Activated naive CD4-positive, alpha-beta T cell treated with anti-CD3 and anti-CD28 coated beads for 36 hours (primary cell): ENCODE measurements at places on chromosomes 7 and 10.

DNA sequence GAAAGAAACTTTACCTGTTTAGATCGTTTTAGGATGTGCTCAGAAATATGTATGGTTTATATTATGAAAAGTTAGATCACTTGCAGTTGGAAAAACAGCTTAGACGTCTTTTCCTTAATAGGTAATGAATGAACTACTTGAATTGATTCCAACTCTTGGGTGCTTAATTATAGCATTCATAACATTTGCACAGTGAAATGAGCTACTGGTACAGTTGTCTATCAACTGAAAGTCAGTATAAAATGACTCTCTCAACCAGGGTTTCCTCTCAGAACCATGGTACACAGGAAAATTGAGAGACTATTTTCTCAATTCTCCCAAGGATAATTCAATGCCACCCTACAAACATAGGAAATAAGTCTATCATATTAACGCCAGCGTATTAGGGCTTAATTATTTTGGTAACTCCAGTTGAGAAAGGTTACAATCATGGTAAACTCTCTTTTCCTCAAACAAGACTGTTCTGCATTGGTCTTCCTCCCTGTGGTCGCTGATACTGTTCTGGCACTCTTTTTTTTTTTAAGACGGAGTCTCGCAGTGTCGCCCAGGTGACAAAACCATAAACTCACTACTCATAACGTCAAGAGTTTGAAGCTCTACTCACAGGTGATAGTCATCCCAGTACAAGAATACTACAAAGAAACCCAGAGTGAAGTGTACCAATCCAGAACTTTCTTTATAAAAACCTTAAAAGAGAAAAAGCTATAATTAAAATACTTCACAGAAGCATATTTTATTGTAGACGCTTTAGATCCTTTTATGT, 2.0 kb downstream of the ANLN start:
- DNase-seq: peak; percentile 31

DNA sequence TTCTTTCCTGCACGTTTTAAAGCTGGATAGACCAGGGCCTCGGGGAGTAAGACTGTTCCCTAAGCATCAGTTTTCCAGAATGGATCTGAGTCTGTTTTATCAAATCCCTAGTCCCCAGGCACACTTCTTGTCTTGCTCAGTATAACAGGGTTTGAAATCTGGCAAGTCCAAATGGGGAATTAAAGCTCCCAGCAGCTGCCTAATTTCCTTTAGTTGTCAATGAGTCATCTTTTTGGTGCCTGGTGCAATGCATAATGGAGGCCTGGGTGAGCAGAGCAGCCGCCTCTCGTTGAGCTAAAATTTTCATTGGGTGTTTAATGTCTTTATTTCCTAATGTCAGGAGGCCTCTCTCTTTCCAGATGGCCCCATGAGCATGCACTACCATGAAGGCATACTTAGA, 87.9 kb downstream of the STRA8 start:
- DNase-seq: no peak

DNA sequence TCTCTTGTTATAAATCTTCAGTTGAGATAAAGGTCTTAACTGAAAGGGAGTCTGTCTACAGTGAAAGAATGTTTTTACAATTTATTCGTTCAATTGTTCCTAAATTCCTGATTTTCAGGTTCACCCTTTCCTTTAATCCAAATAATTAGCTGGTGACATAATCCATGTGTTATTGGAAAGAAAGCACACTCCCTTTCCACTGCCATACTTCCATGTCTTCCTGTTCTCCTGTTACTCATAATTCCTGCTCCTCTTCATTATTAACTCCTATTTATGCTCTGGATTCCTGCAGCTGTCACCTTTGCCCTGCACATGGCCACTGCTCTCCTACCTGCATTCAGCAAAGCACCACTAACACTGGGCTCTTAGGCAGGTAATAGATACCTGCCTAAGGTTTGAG, 40.0 kb upstream of the FAM3C start:
- DNase-seq: no peak

- no peak for DNase-seq
Observed at GRCh38 chr7:139981511-139981895, 81.2 kb downstream of the PARP12 start.

DNA sequence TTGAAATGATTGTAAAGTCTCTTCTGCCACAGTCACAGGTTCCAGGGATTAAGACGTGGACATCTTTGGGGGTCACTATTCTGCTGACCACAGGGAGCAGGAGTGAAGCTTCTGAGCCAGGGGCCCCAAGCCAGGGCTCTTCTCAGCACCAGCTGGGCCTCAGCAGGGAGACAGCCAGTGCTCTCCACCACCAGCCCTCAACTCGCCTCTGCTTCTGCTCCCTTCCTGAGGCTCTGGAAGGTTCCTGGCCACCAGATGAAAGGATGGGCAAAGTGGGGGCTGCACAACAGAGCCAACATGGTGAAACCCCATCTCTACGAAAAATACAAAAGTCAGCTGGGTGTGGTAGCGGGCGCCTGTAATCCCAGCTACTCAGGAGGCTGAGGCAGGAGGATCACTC, 11.2 kb upstream of the CRYGN start:
- no peak for DNase-seq

DNA sequence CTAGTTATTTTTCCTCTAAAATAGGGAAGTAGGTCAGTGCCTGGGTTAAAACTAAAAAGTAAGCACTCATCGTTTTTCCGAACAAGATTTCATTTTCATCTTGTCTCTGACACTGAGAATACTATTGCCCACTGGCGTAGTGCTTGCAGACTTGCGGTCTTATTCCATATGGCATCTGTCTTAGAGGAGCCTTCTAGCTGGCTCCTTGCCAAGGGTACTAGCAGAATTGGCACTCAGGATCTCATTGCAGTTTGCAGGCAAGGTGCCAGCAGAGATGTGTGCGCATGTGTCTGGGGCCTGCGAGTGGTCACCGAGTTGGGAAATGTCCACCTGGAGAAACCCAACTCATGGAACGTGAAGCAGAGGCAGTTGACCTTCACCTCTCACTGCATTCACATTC, 143.4 kb downstream of the CELF2 start:
- no peak for DNase-seq

DNA sequence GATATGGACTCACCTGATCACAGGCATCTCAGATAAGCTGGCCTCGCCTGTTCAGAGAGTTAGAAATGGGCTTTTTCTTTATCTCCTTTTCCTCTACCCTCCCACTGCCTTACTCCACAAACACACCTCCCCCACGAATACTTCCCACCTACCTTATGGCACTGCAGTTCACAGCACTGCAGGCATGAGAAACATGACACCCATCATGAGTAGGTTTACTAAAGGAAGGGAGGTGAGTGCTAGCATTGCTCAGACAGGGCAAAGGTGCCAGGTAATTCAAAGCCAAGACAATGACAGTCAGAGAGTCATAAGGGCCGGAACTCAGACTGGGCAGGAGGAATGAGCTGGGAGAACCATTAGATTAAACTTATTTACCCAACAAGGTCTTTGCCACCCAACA, 220.6 kb downstream of the FAM107B start:
- no peak for DNase-seq

GRCh38 chr7:85102813-85103350, 84.0 kb downstream of the SEMA3D start:
- no peak for DNase-seq

DNA sequence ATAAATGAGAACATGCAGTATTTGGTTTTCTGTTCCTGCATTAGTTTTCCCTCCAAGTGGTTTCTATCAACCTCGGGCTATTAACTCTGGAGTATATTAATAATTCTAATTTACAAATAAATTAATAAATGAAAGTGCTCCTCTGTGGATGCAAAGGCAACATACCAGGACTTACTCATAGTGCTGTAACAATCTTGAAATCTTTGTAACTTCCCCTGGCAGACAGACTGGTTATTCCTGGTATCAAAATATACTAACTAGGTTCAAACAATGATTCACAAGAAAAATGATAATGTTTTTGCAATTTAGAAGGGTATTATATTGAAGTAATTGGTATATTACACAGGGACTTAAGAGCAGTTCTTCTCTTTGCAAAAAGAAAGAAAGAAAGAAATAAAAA, 177.2 kb downstream of the FANK1 start:
- DNase-seq: no peak

DNA sequence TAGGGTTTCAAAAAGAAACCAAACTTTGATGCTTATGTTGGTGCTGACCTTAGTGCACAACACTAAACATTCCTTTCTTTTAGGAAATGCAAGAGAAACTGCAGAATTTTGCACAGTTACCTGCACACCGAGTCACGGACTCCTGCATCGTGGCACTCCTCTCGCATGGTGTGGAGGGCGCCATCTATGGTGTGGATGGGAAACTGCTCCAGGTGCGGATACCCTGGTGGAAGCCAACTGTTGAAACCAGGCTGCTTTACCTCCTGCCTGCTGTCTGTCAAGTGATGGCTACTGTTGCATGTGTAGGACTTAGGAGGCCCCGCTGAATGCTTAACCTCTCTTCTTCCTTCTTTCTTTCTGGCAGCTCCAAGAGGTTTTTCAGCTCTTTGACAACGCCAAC, 11.7 kb downstream of the CASP2 start:
- DNase-seq: peak; percentile 72

GRCh38 chr10:5527332-5528200, 2.8 kb downstream of the CALML3 start:
- DNase-seq: no peak

GRCh38 chr10:3961082-3961481, 176.1 kb upstream of the KLF6 start:
- DNase-seq: peak; percentile 63

- DNase-seq: no peak
Observed at GRCh38 chr7:12601302-12601869, 30.9 kb downstream of the SCIN start.

- no peak for DNase-seq
Observed at GRCh38 chr7:30657131-30657530, 25.1 kb downstream of the CRHR2 start.

DNA sequence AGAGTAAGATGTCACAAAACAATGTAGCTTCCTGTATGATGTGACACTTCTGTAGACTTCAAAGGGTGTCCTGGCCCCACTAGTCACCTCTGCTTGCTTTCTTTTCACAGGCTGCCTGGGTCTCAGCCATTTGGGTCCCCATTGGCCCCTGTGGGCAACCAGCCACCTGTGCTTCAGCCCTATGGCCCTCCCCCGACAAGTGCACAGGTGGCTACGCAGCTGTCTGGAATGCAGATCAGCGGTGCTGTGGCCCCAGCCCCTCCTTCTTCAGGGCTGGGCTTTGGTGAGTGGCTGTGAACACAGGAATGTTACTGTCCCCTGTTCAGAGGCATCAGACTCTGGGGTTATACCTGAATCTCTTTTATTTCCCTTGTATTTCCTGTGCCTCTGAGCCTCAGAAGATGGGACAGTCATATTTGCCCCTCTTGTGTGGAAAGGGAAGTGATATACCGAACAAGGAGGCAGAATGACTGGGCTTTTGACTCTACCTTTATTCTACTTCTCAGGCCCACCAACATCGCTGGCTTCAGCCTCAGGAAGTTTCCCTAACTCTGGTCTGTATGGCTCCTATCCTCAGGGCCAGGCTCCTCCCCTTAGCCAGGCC, 15.4 kb downstream of the SEC24C start:
- peak; percentile 73 for DNase-seq

- peak; percentile 3 for DNase-seq
Observed at GRCh38 chr7:27171325-27171636, 2.8 kb downstream of the HOXA10 start.

DNA sequence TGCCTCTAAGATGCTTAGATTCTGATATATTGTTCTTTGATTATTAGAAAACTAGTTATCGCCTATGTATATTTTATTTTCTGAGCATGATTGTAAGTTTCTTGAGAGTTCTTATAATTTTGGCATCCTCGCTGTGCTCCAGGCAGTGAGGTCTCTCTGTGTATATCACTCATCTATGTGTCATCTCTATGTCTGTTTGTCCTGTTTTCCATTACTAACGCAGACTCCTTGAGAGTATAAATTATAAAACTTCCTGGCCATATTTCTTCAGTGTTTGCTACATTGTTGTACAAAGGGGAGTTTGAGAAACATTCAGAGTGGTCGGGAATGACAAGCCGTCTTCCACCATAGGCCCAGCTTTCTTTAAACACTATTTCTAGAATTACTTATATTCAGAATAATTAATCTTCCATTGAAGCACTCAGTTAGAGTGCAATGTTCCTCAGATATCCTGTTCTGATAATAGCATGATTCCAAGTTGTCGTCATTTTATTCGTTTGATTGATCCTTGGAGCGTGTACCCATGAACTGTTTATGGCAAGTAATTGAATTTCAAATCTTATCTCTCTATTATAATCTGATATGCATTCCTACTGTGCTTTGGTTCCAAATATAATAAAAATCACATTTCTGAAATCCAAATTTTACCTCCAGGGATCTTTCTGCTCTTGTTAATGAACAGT, 206.6 kb downstream of the BAMBI start:
- no peak for DNase-seq

DNA sequence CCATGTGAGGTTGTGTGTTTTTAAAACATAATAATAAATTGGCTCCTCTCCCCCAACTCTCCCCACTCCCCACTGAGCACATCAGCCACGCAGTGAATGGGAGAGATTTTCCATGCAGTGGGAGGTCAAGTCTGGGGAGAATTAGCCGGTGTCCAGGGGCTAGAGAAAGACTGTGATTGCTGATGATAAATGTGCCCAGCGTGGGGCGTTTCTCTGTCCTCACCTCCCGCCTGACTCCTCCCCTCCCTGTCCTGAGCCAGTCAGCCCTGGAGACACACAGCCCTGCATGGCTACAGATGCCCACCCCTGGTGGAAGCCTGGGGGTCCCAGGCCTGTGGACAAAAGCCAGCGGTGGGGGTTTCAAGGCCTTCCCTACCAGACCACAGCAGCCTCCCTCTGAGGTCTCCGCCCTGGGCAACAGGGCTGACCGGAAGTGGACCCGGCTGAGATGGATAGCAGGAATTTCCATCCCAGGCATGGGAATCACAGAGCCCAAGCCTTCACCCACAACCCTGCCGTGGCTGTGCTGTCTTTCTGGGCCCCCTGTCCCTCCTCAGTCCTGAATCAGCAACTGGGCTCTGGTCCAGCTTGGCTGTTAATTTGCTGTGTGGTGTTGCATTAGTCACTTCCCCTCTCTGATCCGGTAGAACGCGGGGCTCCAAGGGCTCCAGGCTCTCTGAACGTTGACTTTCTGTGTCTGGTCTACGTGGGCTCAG, 46.8 kb upstream of the SLC29A3 start:
- DNase-seq: no peak

DNA sequence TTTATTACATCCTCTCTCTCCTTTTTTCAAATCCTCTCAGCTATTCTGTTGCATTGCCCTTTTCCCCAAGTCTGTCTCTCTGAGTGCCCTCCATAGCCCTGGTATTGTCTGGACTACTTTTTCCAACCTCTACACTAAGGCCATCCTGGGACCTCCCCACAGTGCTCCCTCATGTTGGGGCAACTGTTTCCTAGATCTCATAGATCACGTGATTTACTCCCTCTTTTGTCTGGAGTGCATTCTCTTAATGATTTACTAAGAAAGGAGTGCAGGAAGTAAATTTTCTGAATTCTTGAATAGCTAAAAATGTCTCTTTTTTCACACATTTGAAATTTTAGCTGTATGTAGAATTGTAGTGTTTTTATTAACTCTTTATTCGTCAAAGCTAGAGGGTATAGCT, 217.0 kb downstream of the PAXIP1 start:
- no peak for DNase-seq

GRCh38 chr10:29519659-29520058, 115.1 kb downstream of the SVIL start:
- DNase-seq: no peak

GRCh38 chr7:157279741-157280215, 57.0 kb upstream of the DNAJB6 start:
- DNase-seq: no peak
